M059J (cell line): ENCODE measurements at places on chromosomes 6 and 20. TPM values are rescaled to one million over a fixed set of nuclear protein-coding genes. Genes with fewer than 3 reads are reported as not detected.

Gene CST7
- total RNA-seq = 4.2 and 6.8 TPM in 2 replicates

Gene SRMS
- total RNA-seq = not detected in 2 replicates

Gene XKR7
- 0.05 TPM in 1 of 2 replicates, not detected in the other for total RNA-seq

Gene CHRNA4
- total RNA-seq = not detected in 2 replicates

Gene TINAG
- not detected in 2 replicates for total RNA-seq

Gene CFAP206
- 2.4 and 2.7 TPM in 2 replicates for total RNA-seq

Gene CNR1
- 0.64 and 1.7 TPM in 2 replicates for total RNA-seq

Gene CGAS
- total RNA-seq = 7.8 and 12.5 TPM in 2 replicates

- no peak for DNase-seq
Measured at GRCh38 chr6:143842461-143842901, 657 bp upstream of the LTV1 start.

GRCh38 chr6:163613025-163613424 is 198.5 kb downstream of the QKI start:
- no peak for DNase-seq

- DNase-seq = no peak
Measured at GRCh38 chr20:46773680-46774079, 64.2 kb downstream of the SLC2A10 start.

DNA sequence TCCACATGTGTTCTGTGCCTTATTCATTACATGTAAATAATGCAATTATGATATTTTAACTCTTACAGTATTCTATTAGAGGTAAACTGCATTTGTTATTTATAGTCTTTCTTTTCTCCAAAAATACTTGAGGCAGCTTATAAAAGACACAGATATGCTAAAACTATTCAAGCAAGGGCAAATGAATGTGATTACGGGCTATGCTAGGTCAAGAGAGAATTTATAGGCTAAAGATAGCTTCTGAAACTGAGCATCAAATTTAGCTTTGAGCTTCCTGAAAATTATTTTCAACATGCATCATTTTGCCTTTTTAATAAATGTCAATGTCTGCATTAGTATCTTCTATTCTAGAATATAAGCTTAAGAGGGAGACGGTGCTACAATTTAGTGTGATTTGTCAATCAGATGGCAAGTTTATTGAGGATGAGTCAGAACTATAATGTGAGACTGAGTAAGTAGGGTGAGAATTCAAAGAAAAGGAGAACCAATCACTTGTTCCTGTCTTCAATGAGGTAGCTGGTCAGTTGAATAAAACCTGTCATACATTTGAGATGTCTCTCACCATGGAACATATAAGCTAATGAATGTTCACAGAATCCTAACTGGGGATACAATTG is 669.4 kb upstream of the CITED2 start:
- DNase-seq = peak; percentile 81

- DNase-seq = no peak
Measured at GRCh38 chr6:62976566-62976965, 234.7 kb upstream of the FKBP1C start.

DNA sequence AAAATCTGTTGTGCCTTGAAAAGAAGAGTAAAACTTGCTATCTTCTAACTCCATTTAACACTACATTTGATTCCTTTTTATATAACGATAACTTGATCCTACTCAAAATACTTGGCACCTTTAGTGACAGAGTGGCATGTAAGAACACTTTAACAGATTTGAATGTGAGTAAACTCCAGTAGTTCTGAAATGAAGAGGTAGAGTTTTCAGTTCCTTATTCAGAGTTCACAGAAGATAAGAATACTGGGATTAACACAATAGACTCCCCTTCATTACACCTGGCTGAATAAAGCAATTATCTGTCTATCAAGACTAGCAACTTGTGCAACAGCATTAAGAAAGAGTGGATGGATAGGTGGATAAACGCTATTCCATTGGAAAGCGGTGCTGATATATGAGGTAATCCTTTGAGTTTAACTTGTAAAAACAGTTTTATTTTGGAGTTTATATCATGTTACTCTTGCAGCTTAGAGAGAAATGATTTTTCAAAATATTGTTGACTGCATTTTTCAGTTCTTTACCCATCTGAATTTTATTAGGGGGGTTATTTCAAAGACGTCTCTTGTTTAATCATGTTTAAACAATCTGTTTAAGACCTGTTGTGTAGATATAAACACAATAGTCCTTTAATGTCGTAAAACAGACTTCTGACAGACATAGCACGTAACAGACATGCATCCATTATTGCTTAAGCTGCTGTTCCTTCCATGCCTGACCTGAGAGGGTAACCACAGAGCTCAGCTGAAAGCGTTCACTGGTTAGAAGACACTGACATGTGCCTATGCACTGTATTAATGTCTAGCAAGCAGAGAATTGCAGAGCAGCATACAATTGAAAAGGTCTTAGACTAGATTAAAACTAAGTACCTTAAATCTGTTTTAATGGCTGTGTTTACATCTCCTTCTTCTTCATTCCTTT is 102.4 kb upstream of the SUPT3H start:
- peak; percentile 39 for DNase-seq

- peak; percentile 46 for DNase-seq
Measured at GRCh38 chr6:16257999-16258708, 19.8 kb downstream of the GMPR start.

GRCh38 chr6:158894193-158894592 is 75.0 kb upstream of the EZR start:
- DNase-seq = peak; percentile 88

- DNase-seq = peak; percentile 51
Measured at GRCh38 chr6:36839749-36840431, 646 bp upstream of the CPNE5 start.

- DNase-seq = peak; percentile 99
Measured at GRCh38 chr20:44643596-44644229, 7.8 kb downstream of the ADA start.

GRCh38 chr6:37643851-37644672 is 53.6 kb downstream of the MDGA1 start:
- DNase-seq = no peak

GRCh38 chr6:31889331-31889972 is 8.0 kb downstream of the EHMT2 start:
- no peak for DNase-seq

DNA sequence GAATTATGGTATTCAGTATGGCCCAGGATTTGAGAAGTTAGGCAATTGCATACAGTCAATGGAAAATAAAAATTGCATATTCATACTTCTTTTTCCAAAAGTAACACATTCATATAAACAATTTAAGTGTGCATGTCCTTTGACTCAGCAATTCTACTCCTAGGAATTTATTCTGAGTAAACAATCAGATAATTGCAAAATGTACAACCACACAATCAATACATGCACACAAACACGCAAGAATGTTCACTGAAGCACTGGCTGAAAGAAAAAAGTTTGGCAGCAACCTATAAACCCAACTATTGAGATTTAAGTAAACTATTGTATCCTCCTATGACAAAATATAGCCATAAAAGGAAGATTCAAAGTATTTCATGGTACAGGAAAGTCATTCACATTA is 1.6 kb downstream of the CYP39A1 start:
- DNase-seq = peak; percentile 12

GRCh38 chr6:114342826-114343781 is at the start of gene HS3ST5:
Gene HS3ST5, minus strand, starts transcription at chr6:114343023. Its CDS starts 280,178 bp downstream, at chr6:114062845.
- DNase-seq = peak; percentile 18

GRCh38 chr6:46219661-46220060 is 48.9 kb upstream of the ENPP5 start:
- DNase-seq = no peak

GRCh38 chr6:100913400-100914276 is 32.5 kb upstream of the ASCC3 start:
- DNase-seq = no peak

DNA sequence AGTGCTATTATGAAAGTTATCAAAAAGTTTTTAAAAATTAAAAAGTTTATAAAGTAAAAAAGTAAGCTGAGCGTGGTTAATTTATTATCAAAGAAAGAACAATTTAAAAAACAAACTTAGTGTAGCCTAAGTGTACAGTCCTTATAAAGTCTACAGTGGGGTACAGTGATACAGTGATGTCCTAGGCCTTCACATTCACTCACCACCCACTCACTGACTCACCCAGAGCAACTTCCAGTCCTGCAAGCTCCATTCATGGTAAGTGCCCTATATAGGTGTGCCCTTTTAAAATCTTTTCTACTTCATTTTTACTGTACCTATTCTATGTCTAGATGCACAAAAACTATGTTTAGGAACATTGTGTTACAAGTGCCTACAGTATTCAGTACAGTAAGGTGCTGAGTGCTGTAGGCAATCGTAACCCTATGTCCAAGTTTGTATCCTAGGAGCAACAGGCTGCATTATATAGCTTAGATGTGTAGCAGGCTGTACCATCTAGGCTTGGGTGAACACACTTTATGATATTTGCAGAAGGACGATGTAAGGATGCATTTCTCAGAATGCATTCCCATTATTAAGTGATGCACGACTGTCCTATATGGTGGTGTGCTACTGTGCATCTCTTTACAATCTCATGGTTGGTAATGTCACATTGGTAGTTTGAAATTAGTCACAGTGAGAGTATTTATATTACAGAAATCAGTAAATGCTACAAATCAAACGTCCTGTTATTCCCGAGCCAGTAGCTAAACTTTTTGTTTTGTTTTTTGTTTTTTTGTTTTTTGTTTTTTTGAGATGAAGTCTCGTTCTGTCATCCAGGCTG is 158.3 kb downstream of the GMPR start:
- no peak for DNase-seq

GRCh38 chr6:29748391-29749307 is 25.4 kb downstream of the HLA-F start:
- DNase-seq = peak; percentile 94

- no peak for DNase-seq
Measured at GRCh38 chr20:44231713-44232468, 15.2 kb upstream of the GDAP1L1 start.

DNA sequence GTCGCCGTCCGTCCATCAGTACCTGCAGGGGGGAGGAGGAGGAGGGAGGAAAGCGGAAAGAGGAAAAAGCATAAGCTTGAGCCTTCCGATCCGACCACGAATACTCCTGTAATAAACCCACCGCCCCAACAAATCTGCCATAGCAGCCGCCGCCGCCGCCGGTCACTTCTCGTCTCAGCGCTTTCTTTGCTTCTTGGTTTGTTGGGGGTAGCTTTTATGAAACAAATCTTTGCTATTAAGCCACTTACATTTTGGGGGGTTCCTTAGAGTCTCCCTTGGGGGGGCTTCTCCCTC is 277 bp downstream of the ADGRB3 start:
- no peak for DNase-seq

- no peak for DNase-seq
Measured at GRCh38 chr20:16490696-16491095, 82.6 kb downstream of the KIF16B start.

GRCh38 chr6:34152042-34152524 is 6.2 kb upstream of the GRM4 start:
- DNase-seq = no peak

GRCh38 chr6:24919056-24919892 is 16.5 kb downstream of the RIPOR2 start:
- no peak for DNase-seq

DNA sequence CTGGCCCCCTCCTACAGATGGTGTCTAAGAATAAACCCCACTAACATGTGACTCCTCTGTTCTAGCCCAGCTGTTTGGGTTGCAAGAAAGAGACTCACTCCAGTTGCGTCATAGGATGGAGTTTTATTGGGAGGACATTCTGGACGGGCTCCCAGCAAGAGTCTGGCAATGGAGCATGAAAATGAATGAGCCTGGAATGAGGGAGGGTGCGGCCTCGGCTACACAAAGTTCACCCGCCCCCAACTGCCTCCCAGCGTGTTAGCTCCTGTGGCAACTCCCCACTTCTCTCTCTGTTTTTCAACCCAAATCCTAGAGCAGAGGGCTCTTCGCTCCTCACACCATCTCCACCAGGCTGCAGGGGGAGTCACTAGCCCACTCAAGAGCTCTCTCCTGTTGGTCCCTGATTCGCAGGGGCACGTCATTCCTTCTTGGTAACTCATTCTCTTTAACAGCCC is 5.1 kb upstream of the ADAM33 start:
- DNase-seq = peak; percentile 95
